Calu3 (cell line): ENCODE measurements at places on chromosomes 2 and 18. TPM values are rescaled to one million over a fixed set of nuclear protein-coding genes. Genes with fewer than 3 reads are reported as not detected.

- peak overlapping the region; percentile 75 for H3K27ac ChIP-seq
- peak; percentile 37 for DNase-seq
- H3K4me1 ChIP-seq: peaks cover 17% of the 10 kb centered on the region
- H3K36me3 ChIP-seq: no peaks in the 10 kb centered on the region
- H3K4me3 ChIP-seq: peak overlapping the region; percentile 55
Measured at GRCh38 chr18:74994502-74995418, 214.2 kb downstream of the PTGR3 start.

GRCh38 chr2:120548627-120549608, 186.8 kb upstream of the GLI2 start:
- no peak overlapping the region for H3K4me3 ChIP-seq
- no peak for DNase-seq
- H3K36me3 ChIP-seq: no peaks in the 10 kb centered on the region

DNA sequence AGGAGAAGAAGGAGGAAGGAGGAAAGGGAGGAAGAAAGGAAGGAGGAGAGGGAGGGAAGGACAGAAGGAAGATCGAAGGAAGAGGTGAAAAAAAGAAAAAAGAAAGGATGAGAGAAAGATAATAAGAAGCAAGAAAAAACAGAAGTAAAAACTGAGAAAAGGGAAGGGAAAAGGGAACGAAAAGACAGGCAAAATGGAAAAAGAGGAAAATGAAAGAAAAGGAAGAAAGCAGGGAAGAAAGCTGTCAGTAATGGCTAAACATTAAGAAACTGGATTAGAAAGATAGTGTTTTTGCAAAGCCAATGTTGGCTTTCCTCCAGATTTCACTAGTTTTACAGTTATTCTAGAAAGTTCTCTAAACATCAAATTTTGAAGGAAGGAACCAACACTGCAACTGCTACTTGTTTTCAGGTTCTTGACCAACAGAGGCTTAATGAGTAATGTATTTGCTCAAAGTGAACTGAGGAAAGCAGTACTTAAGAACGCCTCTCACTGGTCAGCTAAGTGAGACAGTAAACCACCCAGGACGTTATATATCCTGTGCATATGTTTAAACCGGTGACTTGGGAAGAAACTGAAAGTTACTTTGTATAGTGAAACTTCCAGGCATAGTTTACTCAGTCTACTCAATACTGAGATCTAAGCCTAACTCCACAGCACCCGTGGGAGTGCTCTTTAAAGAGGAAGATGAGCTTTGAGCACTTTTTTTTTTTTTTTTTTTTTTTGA, 286.2 kb upstream of the TRIB2 start:
- no peak for DNase-seq
- no peaks in the 10 kb centered on the region for H3K4me1 ChIP-seq
- H3K36me3 ChIP-seq: no peaks in the 10 kb centered on the region

DNA sequence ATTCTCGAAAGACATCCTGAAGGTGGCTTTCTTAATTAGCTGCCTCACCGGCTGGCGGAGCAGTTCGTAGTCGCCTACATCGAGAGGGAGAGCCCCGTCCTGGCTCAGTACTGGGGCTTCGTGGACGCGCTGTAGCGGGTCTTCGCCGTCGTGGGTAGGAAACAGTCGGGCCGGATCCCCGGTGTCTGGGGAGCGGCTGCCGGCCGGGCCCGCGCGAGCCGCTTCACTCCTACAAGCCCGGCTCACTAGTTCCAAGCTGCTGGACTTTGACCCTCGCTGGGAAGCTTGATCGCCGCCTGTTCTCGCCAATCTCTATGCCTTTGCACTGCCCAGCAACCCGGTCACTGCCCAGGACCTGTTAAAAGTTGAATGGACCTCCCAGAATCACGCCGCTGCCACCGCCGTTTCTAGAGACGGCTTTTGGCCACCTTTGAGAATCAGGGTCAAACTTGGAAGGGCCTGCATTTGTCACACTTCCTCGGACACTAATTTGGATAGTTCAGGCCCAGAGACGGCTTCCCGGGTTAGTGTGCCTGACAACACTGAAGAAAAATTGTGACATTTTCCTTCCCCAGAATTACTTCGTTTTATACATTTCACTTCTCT, 41.4 kb upstream of the AKAIN1 start:
- no peaks in the 10 kb centered on the region for H3K4me1 ChIP-seq
- H3K27me3 ChIP-seq: no peaks in the 10 kb centered on the region
- H3K27ac ChIP-seq: peak overlapping the region; percentile 95
- H3K36me3 ChIP-seq: peaks cover 28% of the 10 kb centered on the region
- DNase-seq: peak; percentile 46

DNA sequence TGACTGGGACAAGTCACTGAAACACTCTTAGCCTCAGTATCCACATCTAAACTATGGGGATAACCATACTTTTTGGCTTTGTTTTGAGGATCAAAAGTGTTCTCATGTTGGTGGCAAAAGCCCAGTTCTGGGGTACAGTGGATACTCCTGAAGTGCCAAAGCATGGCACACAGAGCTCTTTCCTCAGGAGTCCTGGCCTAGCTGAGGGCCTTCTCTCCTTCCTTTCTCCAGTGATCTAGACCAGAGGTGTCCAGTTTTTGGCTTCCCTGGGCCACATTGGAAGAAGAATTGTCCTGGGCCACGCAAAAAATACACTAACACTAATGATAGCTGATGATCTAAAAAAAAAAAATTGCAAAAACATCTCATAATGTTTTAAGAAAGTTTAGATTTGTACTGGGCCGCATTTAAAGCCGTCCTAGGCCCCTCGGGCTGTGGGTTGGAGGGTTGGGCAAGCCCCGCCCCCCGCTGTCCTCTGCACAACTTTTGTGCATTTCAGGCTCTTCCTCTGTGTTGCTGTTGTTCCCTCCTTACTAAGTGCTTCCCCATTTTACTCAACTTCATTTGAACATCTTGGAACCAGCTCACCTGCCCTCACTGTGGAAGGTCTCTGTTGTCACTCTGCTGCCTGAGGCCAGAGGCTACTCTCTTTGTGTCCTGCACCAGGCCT, 337.0 kb downstream of the CYRIA start:
- H3K27me3 ChIP-seq: peaks cover 18% of the 10 kb centered on the region
- H3K4me3 ChIP-seq: no peak overlapping the region
- no peak overlapping the region for H3K27ac ChIP-seq
- H3K36me3 ChIP-seq: no peaks in the 10 kb centered on the region
- no peak for DNase-seq
- H3K4me1 ChIP-seq: no peaks in the 10 kb centered on the region

DNA sequence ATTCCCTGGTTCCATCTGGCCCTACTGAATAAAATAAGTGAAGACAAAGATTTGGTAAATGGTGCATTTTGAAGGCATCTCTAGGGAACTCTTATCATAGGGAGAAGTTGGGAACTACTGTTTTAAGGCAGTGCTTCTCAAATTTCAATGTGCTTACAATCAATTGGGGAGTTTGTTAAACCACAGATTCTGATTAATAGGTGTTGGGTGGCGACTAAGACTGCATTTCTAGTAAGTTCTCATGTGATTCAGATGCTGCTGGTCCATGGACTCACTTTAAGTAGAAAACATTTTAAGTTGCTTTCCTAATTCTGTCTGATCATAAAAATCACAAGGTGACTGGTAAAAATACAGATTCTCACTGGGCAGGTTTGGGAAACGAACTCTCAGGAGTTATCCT, 14.6 kb downstream of the FARSB start:
- no peaks in the 10 kb centered on the region for H3K27me3 ChIP-seq
- no peak overlapping the region for H3K4me3 ChIP-seq
- H3K36me3 ChIP-seq: peaks cover 63% of the 10 kb centered on the region
- no peak overlapping the region for H3K27ac ChIP-seq
- peaks cover 32% of the 10 kb centered on the region for H3K4me1 ChIP-seq

DNA sequence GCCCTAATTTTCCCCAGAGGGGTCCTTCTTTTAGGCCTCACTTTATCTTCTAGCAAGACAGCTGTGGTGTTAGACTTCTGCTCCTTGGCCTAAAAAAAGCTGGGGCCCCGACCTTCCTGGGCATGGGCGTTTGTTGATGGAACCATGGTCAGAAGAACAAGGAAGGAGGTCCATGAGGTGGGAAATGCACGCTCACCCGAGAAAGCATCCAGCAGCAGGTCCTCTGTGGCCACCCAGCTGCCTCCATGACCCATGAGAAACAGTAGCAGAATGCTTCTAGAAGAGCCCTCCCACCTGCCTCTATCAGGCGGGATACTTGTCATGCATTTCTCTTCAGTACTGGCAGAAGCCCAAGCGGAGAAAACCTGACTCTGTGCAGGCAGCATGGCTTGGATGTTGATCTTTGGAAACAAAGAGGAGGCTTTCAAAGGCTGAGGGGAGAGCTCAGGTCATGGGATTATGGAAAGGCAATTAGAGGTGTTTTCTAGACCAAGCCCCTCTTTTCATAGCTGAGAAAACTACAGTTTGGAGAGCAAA, 249.1 kb downstream of the FAM210A start:
- no peaks in the 10 kb centered on the region for H3K4me1 ChIP-seq
- no peaks in the 10 kb centered on the region for H3K36me3 ChIP-seq
- no peak overlapping the region for H3K27ac ChIP-seq

DNA sequence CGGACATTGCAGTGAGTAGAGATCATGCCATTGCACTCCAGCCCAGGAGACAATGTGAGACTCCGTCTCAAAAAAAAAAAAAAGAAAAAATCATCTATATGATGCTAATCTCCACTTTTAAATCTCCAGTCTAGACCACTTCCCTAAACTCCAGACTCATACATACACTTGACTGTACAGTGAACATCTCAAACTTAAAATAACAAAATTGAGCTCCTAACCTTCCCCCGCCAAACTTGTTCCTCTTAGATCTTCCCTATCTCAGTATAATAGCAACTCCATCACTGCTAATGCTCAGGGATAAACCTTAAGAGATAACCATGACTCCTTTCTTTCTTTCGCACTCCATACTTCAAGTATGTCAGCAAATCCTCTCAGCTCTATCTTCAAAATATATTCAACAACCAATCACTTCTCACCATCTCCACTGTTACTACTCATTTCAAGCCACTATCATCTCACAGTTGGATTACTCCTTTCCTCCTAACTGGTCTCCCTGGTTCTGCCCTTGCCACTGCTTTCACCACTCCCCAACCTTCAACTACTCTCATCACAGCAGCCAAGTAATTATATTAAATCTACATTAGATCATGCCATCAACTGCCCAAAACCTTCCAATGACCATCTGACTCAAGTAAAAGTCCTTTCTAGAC, 12.0 kb downstream of the MEMO1 start:
- H3K36me3 ChIP-seq: no peaks in the 10 kb centered on the region
- H3K4me3 ChIP-seq: no peak overlapping the region
- H3K27me3 ChIP-seq: no peaks in the 10 kb centered on the region

GRCh38 chr2:8191427-8191826, 490.4 kb upstream of the ID2 start:
- no peaks in the 10 kb centered on the region for H3K4me1 ChIP-seq
- H3K36me3 ChIP-seq: no peaks in the 10 kb centered on the region
- H3K27ac ChIP-seq: no peak overlapping the region
- H3K4me3 ChIP-seq: no peak overlapping the region

DNA sequence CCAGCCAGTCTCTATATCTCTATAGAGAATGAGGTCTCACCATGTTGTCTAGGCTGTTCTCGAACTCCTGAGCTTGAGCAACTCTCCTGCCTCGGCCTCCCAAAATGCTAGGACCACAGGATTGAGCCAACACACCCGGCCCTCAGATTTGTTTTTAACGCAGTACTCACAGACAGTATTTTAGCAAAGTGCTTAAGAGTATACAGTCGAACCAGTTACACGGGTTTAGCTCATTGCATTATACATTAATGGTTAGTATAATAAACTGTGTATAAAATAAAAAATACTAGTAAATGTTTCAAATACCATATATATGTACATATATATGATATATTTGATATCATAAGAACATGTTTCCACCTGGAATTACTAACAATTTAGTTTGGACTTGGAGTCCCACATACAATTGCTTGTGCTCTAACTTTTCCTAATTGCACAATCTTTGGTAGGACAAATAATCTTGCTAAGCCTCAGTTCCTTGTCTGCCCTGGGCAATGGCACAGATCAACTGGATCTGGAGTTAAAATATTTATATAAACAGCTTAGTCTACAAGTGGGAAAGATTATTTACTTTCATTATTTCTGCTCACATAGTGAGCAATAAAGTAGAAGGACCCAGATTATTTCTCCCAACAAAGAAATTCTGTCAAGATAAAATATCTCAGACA, 508.9 kb upstream of the LRATD1 start:
- no peak overlapping the region for H3K27ac ChIP-seq
- H3K27me3 ChIP-seq: no peaks in the 10 kb centered on the region
- H3K4me3 ChIP-seq: no peak overlapping the region
- H3K4me1 ChIP-seq: no peaks in the 10 kb centered on the region

DNA sequence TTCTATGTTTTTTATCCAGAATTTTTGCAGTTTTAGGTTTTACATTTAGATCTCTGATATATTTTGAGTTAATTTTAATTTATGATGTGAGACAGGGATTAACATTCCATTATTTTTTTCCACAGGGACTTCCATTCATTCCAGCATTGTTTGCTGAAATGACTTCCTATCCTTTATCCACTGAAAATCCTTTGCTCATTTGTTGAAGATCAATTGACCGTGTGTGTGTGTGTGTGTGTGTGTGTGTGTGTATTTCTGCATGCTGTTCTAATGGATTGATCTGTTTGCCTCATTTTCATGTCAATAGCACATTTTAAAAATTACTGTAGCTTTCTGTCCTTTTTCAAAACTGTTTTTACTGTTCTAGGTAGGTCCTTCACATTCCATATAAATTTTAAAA, 480.3 kb downstream of the DSC3 start:
- no peaks in the 10 kb centered on the region for H3K36me3 ChIP-seq
- no peak overlapping the region for H3K27ac ChIP-seq
- H3K27me3 ChIP-seq: no peaks in the 10 kb centered on the region
- H3K4me3 ChIP-seq: no peak overlapping the region
- H3K4me1 ChIP-seq: no peaks in the 10 kb centered on the region
- no peak for DNase-seq

DNA sequence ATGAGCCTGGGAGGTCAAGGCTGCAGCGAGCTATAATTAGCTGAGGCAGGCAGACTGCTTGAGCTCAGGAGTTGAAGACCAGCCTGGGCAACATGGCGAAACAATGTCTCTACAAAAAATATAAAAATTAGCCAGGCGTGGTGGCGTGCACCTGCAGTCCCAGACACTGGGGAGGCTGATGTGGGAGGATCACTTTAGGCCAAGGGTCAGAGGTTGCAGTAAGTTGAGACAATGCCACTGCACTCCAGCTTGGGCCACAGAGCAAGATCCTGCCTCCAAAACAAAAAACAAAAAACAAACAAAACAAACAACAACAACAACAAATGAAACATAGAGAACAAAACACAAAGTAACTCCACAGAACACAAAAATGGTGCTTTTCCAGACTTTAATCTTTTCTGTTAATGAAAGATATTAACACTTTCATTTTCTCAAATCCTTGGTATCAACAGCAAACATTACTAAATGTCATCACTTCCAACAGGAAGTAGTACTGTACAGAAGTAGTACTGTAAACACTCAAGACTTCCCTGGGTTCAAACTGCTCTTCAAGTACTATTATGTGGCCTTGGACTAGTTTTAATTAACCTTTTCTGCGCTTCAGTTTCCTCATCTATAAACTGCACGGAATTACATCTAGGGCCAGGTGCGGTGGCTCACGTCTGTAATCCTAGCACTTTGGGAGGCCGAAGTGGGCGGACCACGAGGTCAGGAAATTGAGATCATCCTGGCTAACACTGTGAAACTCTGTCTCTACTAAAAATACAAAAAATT, 27.9 kb downstream of the PUM2 start:
- H3K27me3 ChIP-seq: no peaks in the 10 kb centered on the region
- peaks cover 68% of the 10 kb centered on the region for H3K36me3 ChIP-seq
- H3K4me1 ChIP-seq: peaks cover 37% of the 10 kb centered on the region

Gene SLC9A2
- total RNA-seq: 5.7 and 5.9 TPM in 2 replicates

Gene PID1
- 0.24 and 0.31 TPM in 2 replicates for total RNA-seq

Gene AQP12A
- not detected in 2 replicates for total RNA-seq
